Activated CD4-positive, CD25-positive, alpha-beta regulatory T cell treated with anti-CD3 and anti-CD28 coated beads, Interleukin-2, amount 50 U/mL, for 72 hours (primary cell): ENCODE measurements at places on chromosomes 6 and 20.

DNA sequence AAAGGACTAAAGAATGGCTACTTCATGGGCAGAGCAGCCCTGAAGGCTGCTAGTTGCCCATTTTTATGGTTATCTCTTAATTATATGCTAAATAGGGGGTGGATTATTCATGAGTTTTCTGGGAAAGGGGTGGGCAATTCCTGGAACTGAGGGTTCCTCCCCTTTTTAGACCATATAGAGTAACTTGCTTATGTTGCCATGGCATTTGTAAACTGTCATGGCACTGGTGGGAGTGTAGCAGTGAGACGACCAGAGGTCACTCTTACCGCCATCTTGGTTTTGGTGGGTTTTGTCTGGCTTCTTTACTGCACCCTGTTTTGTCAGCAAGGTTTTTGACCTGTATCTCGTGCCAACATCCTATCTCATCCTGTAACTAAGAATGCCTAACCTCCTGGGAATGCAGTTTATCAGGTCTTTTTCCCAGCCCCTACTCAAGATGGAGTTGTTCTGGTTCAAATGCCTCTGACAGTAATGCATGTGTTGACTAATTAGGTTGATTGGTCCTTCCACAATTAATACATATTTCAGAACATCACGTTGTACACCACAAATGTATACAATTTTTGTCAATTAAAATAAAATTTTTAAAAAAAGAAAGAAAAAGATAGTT, 139.5 kb downstream of the PDE7B start:
- DNase-seq: no peak

DNA sequence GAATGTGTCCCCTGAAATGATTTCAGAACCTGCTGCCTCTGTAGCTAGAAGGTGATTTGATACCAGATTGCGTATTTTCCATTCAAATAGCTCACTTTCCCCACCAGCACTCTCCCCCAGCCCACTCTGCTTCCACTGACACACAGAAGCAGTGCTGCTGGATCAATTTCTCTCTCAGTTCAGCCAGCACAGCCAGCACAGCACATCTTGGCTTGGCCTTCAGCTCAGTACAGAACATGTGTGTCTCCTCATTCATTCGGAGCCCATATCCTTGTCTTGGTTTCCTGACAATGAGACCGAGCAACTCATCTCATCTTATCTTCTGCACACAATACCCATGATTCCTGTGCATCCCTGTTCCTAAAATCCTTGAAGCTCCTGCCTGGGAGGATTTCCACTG, 33.8 kb upstream of the CD83 start:
- no peak for DNase-seq

DNA sequence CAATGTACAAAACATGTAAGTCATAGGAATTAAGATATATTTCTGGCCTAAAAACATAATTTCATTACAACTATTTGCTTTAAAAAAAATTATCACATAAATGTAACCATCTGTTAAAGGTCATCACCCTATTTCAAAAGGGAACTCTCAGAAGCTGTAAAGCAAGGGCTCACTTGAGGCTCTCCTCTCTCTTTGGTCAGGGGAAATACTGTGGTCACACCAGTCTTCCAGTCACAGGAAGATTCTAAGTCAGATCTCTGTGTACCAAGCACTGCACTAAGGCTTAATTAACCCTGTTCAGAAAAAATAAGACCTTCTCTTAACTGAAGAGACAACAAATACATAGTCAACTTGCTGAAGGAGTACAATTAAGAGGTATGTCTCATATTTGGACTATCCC, 75.6 kb downstream of the MMS22L start:
- no peak for DNase-seq

DNA sequence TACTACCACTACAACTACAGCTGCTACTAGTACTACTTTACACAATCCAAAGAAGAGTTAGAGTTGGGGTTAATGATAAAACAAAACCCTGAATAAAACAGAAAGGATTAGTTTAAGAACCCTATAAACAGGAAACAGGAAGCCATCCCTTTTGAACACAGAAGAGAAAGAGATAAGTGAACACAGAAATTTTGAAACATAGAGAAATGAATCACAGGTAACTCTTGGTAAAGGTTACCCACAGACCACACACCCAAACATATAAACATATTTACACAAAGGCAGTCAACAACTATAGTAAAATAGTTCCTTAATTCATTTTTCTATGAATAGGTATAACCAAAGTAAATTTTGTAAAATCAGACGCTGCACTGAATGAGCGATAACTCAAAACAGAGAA, 98.1 kb downstream of the RNGTT start:
- DNase-seq: no peak

DNA sequence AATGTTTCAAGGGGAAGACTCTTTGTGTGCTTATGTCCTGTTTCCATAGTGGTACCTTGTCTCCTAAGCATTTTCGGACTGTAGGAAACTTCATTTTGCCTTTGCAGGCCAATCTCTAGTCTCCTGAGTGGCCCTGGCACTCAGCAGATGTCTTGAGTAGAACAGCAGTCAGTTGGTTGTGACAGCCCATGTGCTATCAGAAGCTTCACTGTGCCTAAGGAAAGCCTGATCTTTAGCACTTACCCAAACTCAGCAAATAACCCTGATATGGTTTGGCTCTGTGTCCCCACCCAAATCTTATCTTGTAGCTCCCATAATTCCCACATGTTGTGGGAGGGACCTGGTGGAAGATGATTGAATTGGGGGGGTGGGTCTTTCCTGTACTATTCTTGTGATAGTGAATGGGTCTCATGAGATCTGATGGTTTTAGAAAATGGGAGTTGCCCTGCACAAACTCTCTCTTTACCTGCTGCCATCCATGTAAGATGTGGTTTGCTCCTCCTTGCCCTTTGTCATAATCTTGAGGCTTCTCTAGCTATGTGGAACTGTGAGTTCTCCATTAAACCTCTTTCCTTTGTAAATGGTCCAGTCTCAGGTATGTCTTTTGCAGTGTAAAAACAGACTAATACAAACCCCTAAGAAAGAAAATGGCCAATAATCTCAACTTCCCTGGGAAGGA, 15.9 kb upstream of the SRPK1 start:
- no peak for DNase-seq

GRCh38 chr20:39112178-39112743, 150.1 kb downstream of the DHX35 start:
- DNase-seq: no peak

DNA sequence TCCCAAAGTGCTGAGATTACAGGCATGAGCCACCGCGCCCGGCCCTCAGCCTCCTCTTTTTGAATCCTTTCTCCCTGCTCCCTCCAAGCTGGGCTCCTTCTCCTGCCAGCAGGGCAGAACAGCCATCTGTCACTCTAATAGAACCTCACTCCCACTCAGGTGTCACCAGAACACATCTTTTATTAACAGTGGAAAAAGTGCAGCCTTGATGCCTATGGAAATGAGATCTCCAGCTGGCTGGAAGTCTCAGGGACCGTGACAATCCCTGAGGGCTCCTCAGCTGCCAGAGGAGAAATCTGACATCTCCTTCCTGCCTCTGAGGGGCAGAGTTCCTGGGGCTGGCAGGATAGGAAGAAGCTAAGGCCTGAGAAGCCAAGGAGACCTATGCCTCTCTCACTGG, 28.0 kb downstream of the TMC2 start:
- DNase-seq: no peak

GRCh38 chr20:11204926-11205768, 531.3 kb upstream of the JAG1 start:
- DNase-seq: no peak

DNA sequence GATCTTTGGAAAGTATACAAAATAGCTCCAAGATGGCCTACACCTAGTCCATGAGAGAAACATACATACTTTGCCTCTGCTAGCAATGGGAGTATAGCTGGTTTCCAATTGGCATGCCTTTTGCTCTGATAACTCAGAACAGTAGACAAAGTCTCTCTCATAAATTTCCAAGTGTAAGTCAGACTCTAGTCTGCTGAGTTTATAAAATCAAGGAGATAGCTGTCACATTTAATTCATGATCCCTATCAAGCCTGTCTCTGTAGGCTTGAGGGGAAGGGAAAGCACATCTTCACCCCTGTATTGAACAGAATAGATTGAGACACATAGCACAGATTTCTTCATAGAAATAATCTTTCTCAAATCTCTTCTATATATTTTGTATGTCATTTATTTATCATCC, 87.8 kb upstream of the HTR1B start:
- DNase-seq: no peak

GRCh38 chr20:7323957-7324356, 556.5 kb downstream of the BMP2 start:
- DNase-seq: no peak

- DNase-seq: no peak
These were observed 95.8 kb downstream of the RNF182 start for GRCh38 chr6:14020551-14020950.

GRCh38 chr6:136729832-136730231, 62.4 kb downstream of the MAP3K5 start:
- DNase-seq: no peak

GRCh38 chr6:153162646-153163045, 31.6 kb upstream of the RGS17 start:
- DNase-seq: no peak

DNA sequence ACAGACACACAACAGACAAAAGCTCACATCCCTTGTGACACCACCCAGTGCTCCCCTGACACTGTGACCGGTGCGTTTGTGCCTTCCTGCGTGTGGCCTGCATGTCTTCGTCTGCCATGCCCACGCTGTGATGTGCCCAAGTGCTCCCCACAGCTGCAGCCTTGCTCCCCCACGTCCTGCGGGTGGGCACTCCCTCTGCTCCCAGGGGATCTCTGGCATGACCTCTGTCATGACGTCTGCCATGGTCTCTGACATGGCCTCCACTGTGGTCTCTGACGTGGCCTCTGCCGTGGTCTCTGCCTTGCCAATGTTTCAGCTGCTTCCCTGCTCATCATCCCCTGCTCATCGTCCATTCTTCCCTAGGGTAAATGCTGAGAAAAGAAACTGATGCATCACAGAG, 200.9 kb downstream of the DLL1 start:
- DNase-seq: peak; percentile 29

DNA sequence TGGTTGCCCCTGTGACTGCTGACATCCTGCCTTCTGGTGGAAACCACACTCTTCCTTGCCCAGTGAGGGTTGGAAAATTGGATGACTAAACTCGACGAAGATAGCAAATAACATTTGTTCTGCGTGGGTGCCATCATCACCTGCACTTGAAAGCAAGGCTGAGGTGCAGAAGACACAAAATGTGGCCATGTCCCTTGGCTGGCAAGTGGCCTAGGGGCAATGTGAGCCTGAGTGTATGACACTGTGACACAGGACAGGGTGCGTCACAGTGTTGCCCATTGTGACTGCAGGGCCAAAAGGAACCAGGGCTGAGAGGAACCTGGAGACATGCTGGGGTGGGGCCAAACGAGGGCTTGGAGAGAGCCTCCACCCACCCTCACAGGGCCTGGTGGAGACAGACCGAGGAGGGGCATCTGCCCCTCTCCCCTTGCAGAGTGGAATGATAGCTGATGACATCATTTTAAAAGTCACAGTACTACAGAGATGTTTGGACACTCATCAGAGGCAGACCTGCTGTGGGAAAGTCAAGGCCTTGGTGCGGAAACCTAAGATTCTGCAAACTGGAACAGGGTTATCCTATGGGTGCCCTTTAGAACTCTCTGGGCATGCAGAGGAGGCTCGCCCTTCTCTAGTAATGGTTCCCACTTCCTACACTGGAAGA, 12.8 kb upstream of the HLA-F start:
- no peak for DNase-seq

DNA sequence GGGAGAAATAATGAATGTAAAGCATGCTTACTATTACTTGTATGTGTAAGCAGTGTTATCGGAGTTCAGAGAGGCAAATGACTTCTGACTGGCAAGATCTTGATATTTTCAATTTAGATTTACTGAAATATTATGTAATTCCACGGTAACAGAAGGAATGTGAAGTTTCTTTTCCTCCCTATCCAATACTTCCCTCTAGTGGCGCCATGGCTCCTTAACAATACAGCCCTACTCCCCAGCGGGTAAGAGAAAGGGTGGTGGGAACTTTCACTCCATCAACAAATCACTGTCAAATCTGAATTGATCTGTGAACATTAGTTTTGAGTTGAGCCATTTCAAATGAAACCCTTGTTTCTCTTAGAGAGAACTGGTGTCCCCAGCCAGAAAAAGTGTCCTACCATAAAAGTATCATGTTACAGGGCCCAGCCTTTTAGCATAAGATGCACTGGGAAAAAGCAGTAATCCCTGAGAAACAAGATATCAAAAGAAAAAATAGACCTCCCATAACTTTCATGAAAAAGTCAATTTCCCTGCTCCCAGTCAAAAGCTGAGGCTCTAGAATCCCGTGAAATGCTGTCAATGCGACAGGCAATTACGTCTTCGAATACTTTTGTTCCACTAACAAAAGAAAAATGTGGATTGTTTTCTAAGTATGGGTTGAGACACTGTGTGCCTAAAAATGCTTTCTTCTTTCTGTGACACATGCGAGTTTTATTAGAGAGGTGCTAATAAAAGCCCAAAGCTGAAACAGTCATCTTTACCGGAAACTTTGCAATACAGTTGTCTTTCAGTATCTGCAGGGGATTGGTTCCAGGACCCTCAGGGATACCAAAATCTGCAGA, 12.9 kb downstream of the COX7A2 start:
- DNase-seq: no peak

GRCh38 chr6:113854531-113855499, 2.3 kb upstream of the MARCKS start:
- no peak for DNase-seq

DNA sequence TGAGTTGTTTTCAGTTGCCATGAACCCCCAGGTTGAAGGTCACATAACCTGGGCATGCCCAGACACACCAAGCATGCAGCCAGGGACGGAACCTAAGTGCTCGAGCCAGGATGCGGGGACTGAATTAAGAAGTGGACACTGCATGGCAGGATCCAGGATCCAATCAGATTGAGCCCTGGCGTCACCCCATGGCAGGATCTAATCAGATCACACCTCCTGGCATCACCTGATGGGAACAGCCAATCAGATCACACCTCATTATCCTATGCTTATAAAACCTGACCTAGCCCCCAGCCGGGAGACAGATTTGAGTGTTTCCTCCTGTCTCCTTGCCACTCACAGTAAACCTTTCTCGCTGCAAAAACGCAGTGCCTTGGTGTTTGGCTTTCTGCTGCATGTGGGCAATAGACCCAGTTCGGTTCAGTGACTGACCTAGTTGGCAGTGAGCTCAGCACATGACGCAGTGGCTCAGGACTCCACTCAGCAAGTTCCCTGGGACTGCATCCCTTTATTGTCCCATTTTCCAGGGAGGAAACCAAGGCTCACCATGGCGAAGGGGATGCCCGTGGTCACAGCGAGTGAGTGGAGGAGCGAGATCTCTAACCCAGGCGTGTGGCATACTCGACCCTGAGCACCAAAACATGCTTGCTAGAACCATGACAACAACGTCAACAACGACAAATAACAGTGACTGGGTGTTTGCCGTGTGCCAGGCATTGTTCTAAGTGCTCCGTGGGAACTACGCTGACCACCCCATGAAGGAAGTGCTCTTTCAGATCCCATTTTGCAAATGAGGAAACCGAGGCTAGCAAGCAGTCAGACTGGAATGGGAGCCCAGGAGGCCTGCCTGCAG, 66.3 kb downstream of the RBM38 start:
- DNase-seq: no peak

GRCh38 chr20:51542571-51543421, at the start of gene NFATC2:
NFATC2 (minus strand) TSS chr20:51542719; CDS start chr20:51542499, 220 bp downstream.
- DNase-seq: peak; percentile 58
